ENCODE measurements at places on chromosomes 5 and 9.

DNA sequence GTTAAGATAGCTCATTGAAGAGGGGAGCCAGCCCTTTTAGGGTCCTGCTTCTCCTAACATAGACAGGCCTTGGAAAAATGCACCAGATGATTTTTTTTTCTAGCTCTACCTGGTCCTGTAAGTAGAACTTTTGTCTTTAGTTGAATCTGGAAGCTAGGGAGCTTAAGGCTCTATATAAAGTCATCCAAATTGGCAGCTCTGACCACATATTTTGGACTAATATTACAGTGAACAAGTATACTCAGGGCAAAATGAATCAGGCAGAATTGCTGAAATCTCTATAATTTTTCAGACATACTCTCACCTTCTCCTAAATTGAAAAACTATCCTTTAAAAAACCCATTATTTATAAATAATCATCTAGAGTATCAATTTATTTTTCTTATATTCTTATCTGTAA lies 375.6 kb downstream of the OSTF1 start:
- no peak for DNase-seq

DNA sequence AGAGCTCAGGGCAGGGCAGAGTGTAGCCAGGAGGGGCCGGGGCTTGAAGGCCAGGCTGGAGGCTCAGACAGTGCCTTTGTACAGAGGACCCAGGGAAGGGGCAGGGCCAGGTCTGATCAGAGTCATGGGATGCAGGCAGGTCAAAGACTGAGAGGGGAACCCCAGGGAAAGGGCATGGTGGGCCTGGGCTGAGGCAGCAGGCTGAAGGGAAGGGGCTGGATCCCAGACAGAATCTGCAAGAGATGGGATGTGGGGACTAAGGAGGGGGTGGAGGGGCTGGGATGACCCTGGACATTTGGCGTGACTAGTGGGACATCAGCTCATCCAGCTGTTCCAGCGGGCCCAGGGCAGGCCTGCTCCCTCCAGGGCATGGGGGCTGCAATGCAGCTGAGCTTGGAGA lies 15.5 kb upstream of the MRNIP start:
- DNase-seq = peak; percentile 11

DNA sequence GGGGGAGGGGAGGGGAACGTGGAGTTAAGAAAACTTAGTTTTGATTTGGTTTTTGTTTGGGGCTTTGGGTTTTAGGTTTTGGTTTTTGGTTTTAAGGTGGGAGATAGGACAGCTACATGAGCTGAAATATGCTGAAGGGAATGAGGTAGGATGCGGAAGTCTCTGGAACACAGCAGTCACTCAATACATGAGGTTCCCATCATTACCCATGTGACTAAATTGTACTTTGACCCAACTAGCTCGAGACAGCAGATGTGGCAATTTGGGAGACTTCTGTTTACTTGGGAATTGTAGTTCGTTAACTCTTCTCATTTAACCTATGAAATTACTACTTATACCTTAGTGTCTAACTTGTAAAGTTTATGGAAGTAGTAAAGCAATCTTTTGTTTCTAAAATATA lies 124.2 kb downstream of the TLE1 start:
- no peak for DNase-seq

GRCh38 chr9:13770956-13771355 lies 491.5 kb upstream of the MPDZ start:
- no peak for DNase-seq

- no peak for DNase-seq
Observed at GRCh38 chr5:112023766-112024165, 266.8 kb upstream of the NREP start.

- DNase-seq = no peak
Observed at GRCh38 chr9:110580850-110581249, 1.3 kb upstream of the SVEP1 start.

GRCh38 chr9:2419347-2419746 lies 202.2 kb upstream of the VLDLR start:
- no peak for DNase-seq

DNA sequence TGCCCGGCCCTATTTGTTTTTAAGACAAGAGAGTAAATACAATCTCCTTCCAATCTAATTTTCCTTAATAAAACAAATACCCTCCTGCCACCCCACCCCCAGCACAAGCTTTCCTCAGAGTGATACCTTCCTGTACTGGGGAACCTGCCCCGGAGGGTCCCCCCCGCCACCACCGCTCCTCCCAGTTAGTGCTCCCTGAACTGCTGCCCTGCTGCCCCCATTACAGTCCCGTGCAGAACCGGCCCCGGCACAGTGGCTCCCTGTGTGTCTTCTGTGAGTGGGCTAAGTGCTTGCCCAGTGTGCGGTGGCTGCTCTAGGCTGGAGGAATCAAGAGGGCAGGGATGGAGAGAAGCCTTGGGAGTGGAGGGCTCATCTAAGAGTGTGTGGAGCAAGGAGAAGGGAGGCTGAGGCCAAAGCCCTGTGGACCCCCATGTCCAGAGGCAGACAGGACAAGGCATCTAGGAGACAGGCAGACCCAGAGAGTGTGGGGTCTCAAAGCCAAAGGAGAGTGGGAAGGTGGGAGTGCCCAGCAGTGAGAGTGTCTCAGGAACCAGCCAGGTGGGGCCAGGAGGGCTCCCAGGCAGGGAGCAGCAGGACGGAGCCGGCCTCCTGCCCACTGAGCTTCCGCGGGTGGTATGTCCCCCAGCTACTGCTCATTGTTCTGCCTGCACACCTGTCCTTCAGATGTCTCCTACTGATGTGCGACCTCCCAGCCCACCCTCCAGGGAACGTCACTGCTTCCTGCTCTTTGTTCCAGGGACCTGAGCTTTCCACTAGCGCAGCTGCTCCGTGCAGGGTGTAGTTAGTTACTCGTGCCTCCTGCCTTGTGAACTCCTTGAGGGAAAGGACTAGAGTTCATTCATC lies 129.0 kb downstream of the DAB2IP start:
- DNase-seq = peak; percentile 17

DNA sequence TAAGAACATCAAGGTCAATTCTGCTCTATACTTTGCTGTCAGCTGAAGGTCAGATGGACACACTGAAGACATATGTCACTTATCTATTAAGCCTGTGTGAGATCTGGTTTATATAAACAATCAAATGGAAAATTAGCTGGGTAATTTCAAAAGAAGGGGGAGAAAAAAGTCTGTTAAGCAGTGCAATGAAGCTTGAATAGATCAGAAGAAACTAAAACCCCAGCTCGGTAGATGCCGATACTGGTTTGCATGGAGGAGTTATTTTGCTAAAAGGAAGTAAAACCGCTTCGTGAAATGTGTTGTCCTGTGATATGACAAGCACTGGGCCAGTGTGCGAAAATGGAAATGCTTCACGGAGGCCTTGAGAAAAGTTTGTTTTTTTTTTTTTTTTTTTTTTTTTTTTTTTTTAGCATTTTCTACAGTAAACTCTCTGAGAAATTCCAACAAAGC lies 148.8 kb downstream of the MEF2C start:
- no peak for DNase-seq

DNA sequence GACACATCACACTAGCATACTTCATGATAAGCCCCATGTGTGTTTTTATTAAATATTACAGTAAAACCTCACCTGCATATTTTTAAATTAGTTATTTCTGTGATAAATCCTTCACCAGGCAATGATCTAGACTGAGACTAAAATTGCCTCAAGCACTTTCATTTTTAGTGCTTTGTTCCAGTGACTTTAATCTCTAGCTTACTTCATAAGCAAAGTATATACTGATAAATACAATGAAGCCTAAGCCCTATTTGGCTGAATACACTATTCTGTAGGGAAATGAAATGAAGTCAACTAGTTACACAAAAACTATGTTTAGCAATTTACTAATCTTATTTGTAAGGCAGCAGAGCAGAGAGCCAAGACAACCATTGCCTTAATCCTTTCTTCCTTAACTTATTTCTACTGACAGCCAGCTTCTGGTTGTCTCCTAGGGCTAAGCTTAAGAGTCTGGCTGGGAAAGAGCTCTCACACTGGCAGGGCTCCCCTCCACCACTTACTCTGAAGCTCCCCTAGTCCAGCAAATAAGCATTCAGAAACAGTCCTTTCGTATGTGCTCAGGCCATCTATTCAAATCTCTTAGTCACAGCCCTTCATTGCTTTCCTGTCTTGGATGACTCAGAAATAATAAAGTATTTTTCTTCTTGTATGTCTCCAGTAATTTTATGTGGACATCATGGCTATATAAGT lies 31.4 kb upstream of the MTAP start:
- no peak for DNase-seq

GRCh38 chr5:65184780-65185179 lies 296.9 kb downstream of the ADAMTS6 start:
- no peak for DNase-seq

DNA sequence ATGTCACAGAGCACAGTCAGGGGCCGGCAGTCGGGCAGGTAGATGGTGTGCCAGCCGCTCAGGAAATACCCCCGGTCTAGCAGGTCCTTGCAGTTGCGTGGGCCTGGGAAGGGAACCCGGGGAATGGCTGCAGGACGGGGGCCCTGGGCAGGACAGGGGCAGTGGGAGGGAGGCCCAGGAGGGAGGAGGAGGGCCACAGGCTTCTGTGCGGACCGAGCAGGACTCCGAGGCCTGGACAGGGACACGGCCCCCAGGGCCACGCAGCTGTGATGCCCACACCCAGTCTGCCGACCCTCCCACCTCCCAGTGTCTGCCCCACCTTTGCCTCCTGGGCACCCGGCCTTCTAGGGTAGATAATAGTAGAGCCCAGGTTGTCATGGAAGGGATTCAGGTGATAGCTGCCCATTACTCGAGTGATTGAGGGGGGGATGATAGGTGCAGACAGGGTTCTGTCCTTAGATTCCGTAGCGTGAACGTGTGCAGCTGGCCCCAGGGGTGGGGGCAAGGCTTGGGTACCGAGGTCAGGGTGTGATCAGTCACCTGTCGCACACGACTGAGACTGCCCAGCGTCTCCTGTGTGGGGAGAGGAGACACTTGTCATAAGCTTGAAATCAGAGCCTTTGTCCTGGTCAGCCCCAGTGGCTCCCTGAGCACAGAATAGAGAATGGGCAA lies 4.5 kb downstream of the FCN1 start:
- peak; percentile 4 for DNase-seq

GRCh38 chr9:86663905-86664304 lies 283.4 kb downstream of the GAS1 start:
- DNase-seq = no peak

DNA sequence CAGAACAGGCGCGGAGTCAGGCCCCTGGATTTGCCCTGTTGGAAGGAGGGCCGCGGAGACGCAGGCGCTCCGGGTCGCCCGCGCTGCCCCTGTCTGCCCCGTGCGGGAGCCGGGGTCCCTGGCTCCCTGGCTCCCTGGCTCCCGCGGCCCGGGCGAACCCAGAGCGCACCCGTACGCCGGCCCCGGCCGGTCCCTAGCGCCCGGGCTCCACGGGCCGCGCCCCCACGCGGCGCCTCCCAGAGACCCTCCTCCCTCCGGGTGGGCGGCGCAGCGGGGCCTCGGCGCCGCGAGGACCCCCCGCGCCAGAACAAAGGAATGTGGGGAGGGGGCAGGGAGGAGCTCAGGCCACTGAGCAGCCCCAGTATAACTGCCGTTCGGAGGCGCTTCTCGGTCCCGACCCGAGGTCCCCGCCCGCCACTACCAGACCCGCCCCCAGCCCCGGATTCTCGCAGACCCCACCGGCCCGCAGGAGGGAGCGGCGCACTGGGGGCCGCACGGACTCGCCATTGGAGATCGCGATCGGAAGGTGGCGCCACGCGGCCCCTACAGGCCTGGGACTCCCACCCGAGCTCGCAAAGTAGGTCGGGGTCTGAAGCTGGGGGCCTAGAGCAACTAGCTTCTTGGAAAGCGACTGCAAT lies 2.4 kb downstream of the NFIL3 start:
- peak; percentile 59 for DNase-seq

- peak; percentile 45 for DNase-seq
Observed at GRCh38 chr9:84845956-84846900, 176.7 kb downstream of the NTRK2 start.
